ENCODE measurements at places on chromosomes 2 and 18.

DNA sequence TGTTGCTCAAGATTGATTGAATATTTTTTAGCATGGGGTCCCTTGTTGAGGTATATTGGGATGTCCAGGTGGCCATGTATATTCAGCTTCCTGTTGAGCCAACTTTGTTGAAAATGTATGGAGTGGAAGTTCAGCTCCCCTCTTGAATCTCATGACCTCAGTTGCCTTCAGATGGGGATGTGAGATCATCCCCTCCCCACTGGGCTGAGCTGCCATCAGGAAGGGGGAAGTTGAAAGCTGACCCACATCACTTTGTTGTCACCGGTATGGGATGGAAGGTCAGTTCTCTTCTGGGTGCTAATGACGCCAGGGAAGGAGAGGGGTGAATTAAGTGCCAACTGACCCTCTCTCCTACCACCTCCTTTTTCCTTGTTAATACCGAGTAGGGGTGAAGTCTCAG lies 33.9 kb downstream of the ACOXL start:
- DNase-seq, result no peak

DNA sequence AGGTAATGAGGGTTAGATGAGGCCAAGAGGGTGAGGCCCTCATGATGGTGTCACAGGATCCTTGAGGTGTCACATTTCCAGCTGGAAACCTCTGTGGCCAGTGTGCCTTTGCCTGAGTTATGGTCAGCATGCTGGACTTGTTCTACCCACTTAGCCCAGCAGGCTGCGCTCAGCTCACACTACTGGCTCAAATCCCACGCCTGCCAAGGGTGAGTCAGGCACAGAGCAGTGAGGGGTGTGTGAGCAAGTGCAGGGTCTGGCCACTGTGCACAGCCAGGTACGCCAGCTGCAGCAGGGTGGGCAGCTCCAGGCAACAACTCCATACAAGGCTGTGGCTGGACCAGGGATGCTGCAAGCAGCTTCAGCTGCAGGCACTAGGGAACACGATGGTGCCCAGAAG lies 616.6 kb upstream of the FSHR start:
- no peak for DNase-seq

- no peak for DNase-seq
Measured at GRCh38 chr2:66438891-66439811, 4.2 kb downstream of the MEIS1 start.

- DNase-seq, result no peak
Measured at GRCh38 chr2:38224821-38225437, 149.0 kb upstream of the CYP1B1 start.

GRCh38 chr2:151042964-151043363 lies 218.7 kb downstream of the RBM43 start:
- no peak for DNase-seq

DNA sequence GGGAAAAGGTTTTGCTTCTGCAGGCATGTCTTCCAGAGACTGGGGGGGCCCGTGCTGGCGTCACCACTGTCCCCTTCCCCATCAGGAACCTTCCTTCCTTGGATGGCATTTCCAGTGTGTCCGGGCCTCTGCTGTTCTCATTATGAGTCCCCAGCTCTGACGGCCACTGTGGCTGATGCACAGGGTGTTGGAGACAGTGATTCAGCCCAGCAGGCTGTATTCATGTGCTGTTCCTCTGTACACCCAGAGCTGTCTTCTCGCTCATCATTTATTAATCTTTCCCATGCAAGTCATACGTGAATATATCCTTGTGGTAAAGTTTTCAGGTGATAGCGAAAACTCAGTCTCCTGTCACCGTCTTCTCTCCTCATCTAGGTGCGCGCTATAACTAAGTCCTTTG lies 57.7 kb downstream of the ASAP2 start:
- DNase-seq, result no peak

DNA sequence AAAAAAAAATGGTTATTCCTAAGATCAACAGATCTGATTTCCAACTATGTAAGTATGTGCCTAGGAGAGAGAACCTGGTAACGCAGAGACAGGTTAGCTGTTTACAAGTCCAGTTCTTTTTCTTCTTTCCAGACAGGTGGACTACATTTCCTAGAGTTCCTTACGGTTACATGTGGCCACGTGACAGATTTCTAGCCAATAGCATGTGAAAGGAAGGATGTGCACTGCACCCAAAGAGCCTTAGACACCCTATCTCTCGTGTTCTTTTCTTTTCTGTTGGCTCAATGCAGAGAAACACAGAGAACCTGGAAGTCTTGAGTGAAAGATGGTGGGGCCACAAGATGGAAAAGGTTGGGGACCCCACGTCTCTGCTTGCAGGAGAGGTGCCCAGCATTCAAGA lies 375.9 kb downstream of the TNS1 start:
- no peak for DNase-seq

DNA sequence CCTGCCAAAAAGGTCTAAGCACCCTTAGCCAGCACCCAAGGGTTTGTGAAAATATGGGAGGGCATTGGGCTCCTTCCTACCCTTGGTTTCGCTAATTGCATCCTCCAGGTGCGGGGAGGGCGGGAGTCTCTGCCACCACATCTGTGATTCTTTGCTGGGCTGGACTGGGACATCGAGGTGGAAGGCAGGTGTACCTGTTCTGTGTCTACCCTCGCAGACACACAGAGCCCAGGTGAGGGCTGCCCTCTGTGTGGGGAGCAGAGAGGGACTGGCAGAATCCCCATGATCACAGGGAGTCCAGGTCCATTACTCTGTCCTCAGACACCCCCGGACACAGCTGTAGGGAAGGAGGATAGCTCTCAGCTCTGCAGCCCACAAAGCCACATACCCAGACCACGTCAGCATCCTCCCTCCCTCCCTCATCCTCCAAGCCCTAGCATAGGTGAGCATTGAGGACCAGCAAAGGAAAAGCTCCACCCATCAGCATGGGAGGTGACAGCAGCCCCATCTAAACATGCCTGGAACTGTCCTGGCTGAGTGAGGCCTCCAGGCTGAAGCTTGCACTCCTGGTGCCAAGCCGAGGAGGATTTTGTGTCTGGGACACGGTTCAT lies 49.8 kb downstream of the PLB1 start:
- DNase-seq, result no peak

- no peak for DNase-seq
Measured at GRCh38 chr2:217827430-217828201, 175.2 kb downstream of the TNS1 start.

GRCh38 chr2:171267855-171268629 lies 107.3 kb upstream of the TLK1 start:
- DNase-seq, result no peak

DNA sequence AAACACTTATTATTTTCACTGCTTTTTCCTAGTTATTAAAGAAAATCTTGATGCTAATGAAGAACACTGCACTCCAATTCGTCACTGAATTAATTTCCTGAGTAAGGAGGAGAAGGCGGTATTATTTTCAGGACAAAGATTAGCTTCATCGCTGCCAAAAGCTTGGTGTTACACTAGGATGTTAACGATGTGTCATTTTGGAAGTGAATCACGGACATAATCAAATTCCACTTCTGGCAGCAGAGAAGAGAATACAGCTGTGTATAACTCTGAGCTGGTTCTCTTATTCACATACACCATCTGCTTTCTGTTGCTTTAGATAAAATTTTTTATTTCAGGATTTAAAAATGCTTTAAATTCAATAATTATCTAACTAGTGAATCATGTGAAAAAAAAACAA lies 74.1 kb downstream of the SCG2 start:
- no peak for DNase-seq

GRCh38 chr2:1683297-1683696 lies 61.0 kb downstream of the PXDN start:
- no peak for DNase-seq

DNA sequence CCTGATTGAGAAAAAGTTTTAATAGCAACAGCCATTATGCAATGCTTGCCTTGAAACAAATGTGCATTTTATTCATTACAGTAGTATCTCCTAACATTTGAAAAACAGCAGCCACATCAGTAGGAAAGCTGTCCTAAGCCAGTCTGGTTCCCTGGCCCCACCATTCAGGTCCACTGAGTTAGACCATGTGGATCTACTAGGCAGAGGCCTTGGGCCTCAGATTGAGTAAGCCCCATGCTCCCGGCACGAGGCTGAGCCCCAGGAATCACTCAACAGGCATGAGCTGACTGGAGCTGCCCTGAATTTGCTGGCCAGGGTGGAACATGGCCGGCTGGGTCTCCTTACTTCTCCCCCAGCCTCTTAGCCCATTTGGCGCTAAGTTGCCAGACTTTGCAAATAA lies 103.4 kb downstream of the ZFP36L2 start:
- no peak for DNase-seq

DNA sequence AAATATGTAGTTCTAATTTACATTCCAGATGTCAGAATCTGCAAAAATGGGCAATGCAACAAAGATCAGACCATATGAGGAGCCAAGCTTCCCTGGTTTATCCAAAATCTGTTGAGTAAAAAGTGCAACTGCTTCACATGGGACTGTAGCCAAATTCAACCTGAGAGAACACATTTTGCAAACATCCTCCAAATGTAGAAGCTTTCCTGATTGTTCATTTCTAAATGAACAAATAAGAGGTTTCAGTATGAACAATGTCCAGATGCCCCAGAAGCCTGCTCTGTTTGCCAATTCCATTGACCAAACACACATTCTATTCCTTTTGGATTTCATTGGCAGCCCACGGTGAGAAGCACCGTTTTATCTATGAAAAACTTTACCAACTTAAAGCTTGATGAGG lies 117.9 kb upstream of the OSR1 start:
- DNase-seq, result no peak

GRCh38 chr2:64311948-64312621 lies 141.9 kb upstream of the LGALSL start:
- no peak for DNase-seq

- no peak for DNase-seq
Measured at GRCh38 chr2:103818176-103818575, 1035.7 kb upstream of the POU3F3 start.

DNA sequence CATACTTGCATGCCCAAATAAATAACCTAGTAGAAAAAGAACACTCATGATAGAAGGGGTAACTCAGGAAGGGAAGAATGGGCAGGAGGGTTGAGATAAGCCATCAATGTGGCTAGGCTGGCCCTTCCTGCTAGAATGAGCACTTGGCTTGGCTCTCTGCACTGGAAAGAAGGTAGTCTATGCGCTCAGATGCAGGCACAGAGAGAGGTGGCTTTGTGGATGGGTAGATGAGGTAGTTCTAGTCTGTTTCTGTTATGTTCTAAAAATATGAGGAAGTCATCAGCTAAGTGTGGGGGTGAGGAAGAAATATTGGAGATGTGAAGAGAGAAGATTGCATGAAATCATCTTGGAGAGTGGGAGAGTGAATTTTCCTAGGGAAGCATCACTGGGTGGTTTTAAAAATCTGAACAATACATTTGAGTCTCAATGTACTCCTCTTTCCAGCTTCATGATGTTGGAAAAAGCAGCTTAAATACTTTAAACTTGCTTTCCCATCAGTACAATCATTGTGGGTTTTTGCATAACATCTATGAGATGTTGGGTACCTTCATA lies 357.1 kb downstream of the CNTNAP5 start:
- DNase-seq, result no peak

DNA sequence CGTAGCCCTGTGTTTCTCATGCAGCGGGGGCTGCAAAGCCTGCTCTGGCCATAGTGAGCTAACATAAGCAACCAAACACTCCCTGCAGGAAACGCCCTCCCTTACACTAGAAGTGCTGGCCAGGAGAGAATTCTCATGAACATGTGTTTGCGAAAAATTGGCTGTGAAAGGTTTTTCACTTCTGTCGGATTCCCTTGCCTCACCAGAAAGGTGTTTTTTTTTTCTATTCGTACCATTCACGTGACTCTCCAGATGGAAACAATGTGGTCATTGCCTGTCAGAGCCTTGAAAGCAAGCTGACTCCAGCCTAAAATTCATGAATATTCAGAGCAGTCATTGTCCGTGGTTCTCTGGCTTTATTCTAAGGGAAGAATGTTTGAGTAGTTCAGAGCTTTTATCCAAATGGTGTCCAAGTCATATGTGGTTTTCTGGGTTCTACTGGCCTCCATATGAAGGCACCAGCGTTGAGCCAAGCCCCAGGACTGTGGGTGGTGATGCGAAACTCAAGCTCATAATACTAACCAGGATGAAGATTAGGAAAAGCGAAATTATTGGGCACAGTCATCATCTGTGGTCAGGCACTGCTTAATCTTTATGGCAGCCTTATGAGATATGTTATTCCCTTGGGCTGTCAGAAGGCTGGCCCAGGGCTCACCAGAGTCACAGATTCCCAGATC lies 236.4 kb downstream of the ALPK2 start:
- no peak for DNase-seq

- no peak for DNase-seq
Measured at GRCh38 chr2:164145093-164145987, 409.5 kb upstream of the FIGN start.

DNA sequence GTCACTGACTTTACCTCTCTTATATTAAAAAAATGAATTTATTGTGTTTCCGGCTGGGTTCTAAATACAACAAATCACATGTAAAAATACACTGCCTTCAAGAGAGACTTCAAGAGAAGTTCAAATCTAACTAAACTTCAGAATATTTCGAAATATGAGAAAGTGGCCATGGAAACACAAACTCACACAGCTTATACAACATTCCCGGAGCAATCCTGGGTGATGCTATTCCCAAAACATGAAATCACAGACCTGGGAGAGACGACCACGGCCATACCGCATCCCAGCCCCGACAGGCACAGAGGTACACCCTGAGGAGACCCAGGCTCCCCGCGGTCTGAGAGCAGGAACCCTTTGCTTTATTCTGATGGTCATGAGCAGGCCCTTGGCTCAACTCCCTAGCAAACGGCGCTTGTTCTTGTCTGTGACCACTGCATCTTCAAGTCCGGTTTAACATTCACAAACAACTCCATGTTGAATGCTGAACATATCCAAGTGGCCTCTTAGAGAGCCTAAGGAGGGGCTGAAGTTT lies 185.4 kb upstream of the REV1 start:
- DNase-seq, result no peak

DNA sequence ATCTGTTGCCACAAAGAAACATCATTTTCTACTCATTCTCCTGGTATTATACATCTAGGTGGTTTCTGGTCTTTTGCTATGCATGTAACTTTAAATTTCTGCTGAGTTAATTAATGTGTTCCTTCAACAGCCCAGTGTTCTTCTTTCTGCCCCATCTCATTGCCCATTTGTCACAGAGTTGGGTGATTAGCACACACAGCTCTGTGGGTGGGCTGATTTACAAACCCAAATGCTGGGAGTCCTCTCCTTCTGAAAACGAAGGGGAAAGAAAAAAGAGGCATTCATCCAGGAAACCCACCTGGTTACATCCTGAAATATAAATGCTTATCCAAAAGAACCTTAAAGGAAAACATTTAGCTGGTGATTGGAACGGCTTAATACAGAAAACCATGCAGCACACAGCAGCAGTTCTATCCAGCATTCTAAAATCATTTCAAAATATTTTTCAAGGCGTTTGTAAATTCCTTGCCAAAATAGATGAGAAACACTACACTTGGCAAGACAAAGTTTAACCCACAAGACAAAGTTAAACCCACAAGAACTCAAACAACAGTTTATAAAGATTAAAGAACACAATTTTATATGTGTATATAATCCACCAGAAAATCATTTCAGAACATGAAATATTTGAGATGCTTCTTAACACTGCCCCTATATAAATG lies 177.9 kb downstream of the ANTXR1 start:
- no peak for DNase-seq

Measured in SW 1271 (cell line).